ENCODE measurements at places on chromosomes 3 and 15. TPM values are rescaled to one million over a fixed set of nuclear protein-coding genes. Genes with fewer than 3 reads are reported as not detected.

DNA sequence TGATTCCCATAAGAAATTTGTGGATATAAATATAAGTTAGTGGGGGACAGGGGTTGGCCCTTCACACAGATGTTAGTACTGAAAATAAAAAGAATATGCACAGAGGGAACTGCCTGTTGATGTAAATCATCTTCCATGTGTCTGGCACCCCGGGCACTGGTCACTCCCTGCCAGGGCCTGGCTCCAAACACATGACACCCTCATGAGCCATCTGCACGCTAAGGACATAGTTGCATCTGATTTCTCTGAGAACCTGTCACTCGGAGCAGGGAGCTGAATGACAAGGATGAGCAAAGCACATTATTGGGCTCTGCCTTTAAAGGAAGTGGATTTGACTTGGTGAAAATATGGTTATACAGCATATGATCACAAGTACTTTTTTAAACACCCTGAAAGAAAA lies 66.2 kb upstream of the TSC22D2 start:
- no peak for DNase-seq

- DNase-seq: no peak
These were observed 119.0 kb downstream of the AKAP13 start for GRCh38 chr15:85499371-85499887.

GRCh38 chr3:16501376-16501775 lies 12.1 kb downstream of the RFTN1 start:
- DNase-seq: no peak

- DNase-seq: no peak
These were observed 313.3 kb downstream of the MECOM start for GRCh38 chr3:169350228-169350627.

GRCh38 chr3:56776556-56776950 lies 25.2 kb downstream of the ARHGEF3 start:
- no peak for DNase-seq

DNA sequence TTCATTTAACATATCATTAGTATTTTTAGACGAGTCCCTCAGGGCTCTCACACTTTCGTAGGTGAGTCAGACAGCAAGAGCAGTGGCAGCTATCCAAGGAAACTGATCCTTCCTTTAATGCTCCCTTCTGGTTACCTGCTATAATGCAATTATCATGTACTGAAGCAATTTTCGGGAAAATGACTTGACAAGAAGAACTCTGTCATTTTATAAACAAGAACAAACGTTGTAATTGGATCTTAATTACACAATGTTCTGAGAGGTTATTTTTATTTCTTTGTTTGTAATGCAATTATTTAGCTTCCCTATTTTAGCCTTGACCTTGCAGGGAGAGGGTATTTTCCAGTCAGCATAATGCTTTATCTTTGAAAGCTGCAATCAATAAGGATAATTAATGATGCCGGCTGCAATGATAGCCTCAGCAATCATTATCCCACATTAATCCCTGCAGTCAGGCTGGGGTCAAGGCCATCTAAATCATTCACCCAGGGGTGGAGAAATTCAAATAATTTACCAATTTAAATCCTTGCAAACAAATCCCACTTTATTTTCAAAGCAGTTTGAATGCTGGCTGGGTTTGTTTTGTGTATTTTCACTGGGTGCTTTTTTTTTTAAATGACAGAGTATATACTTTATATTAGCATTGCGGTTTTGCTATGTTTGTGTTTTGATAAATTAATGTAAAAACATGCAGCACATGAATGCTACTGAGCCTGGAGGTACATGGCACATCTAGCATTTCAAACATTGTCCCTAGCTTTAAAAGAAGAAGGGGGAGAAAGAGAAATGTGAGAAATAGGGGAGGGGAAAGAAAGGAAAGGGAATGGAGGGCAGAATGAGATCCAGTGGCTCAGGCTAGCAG lies 249.9 kb downstream of the SHOX2 start:
- no peak for DNase-seq

DNA sequence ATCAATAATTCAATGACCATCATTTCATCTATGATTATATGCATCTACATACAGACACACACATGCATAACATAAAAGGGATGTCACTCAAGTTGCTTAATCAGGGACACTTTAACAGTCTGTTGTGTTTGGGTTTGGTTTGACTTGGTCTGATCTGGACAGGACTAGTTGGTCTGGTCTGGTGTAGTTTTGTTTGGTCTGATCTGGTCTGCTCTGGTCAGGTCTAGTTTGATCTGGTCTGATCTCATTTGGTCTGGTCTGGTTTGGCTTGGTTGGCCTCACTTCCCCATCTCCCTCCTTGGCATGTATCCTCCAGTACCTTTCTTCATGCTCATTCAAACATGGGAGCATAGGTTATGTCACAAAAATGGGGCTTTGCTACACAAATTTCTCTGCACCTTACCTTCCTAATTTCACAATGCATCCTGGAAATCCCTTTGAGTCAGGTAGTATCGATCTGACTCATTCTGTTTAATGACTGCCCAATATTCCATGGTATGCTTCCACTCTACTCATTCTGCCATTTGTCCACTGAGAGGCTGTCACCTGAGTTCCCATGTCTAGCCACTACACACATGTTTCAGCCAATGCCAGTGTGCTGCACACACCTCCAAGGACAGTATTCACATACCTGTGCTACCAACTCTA lies 73.0 kb upstream of the TPM1 start:
- no peak for DNase-seq

NOX5 gene
- 0.31 TPM for total RNA-seq

SGO1 gene
- 9.8 TPM for total RNA-seq

RYR3 gene
- total RNA-seq: 0.31 TPM

SCN11A gene
- under 0.01 TPM for total RNA-seq

Data from esophagus squamous epithelium (tissue), 5 donors.